NCI-H1105 (cell line): ENCODE measurements at places on chromosomes 7 and 10.
A peak's percentile ranks its signal among the peaks of the same experiment; 100 is the strongest.

DNA sequence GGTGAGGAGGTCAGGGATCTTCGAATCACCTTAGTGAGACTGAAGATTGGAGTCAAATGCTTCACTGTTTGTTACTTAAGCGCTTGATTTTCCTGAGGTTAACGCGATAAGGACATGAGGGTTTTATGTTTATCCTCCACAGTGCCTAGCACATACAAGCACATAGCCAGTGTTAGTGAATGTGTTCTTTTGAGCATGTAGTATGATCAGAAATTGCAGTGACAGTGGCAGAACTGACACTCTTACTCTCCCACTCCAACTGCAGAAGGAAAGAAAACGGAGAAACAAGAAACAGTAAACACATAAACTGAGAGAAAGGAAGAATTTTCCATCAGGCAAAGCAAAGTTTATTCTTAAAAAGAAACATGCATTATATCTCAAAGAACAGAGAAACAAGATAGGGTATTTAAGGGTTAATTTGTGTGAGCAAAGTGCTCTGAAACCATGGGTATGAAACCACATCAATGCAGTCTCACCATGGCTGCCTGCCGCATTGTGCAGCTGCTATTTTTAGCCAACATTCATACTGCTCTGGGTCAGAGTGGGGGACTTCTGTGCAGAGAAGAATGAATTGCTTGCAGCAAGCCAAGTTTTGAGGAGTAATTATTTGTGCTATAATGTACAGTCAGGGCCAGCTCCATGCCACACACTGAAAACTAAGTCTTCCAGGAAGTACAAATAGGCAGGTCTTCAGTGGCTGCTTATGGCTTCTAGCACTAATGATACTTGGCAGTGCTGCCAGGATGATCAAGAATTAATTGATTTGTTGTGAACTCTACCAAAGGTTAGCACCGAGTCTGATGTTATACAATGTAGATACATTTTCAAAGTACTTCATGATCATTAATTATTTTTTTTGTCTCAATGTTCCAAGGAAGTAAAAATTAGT is 152.0 kb downstream of the MACC1 start:
- DNase-seq, result no peak

GRCh38 chr7:73557397-73558257 is at the start of gene BCL7B:
TSS of gene BCL7B (minus strand) at chr7:73557690. CDS start at chr7:73557578, 112 bp downstream.
- peak; percentile 42 for DNase-seq

- DNase-seq, result no peak
Measured at GRCh38 chr7:133024596-133024995, 57.3 kb downstream of the CHCHD3 start.

- DNase-seq, result no peak
Measured at GRCh38 chr10:20288060-20288459, 471.8 kb downstream of the PLXDC2 start.

GRCh38 chr10:131081376-131081775 is 230.1 kb downstream of the TCERG1L start:
- DNase-seq, result no peak

DNA sequence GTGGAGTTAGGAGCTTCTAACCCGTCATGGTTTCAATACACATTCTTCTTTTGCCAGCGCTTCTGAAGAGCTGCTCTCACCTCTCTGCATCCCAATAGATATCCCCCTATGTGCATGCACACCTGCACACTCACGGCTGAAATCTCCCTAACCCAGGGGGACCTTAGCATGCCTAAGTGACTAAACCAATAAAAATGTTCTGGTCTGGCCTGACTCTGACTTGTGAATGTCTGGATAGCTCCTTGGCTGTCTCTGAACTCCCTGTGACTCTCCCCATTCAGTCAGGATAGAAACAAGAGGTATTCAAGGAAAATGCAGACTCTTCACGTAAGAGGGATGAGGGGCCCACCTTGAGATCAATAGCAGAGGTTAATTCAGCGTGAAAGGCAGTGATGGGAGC is 22.4 kb downstream of the PRSS2 start:
- DNase-seq, result no peak

- DNase-seq, result no peak
Measured at GRCh38 chr10:96288151-96288621, 16.0 kb upstream of the DNTT start.

DNA sequence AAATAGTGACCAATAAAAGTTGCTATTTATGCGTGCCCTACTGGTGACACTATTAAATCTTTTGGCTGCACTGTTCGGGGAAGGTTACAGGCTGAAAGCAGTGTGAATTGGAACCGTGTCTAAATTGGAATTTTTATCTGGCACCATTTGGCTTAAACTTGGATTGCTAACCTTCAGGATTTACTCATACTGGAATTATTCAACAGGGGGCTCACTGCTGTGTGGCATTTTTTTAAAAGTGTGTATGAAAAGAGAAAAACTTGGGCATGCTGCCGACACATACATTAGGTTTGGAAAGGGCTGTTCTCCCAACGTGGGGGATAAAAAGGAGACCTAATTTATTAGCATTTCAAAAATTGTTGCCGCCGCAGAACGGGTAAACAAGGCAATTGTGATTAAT is 537.9 kb upstream of the MGMT start:
- no peak for DNase-seq

DNA sequence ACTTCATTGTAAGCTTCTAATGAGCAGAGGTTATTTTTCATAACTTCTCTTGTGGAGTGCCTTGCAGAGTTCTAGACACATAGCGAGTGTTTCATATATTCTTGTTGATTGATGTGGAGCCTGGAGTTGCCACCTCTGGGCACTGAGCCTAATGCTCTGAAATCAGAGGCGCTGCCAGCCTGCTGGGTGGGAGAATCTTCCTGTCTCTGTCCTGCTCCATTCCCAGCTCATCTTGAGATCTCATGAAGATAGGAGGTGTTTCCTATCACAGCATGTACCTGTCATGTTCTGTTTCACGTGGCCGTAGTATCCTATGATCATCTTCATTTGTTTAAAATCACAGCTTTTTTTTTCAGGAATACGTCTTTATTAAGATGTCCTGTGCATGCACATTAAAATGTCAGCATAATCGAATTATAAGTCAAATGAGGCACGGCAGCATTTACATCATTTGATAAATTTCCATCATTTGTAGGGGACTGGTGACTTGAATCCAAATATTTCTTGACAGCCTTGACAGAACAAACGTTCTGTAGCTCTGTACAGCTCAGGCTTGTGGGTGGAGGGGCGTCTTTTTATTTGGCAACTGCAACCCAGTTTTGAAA is 393.0 kb downstream of the PHTF2 start:
- no peak for DNase-seq

DNA sequence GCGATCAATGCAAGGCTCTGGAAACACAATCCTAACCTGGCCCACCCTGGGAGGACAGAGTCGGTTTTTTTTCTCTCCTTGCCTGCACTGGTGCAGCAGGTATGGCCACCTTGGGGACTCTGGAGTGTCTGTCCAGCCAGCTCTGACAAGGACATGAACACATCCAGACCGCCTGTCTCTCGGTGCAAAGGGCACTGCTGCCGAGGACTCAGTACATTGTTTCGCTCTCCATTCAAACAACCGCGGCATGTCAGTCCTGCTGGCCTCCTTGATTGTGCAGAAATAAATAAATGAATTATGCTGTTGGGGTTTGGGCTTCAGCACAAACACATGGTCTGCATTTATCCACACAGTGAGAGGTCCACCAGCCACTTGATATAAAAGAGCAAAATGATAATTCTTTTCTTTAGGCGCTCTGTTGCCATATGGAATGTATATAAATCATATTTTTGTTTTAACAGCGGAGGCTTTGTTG is 565.2 kb downstream of the KCNMA1 start:
- DNase-seq, result no peak

GRCh38 chr7:45421806-45422205 is 152.4 kb upstream of the ADCY1 start:
- DNase-seq, result no peak

GRCh38 chr7:39890411-39890810 is 59.6 kb upstream of the CDK13 start:
- no peak for DNase-seq

DNA sequence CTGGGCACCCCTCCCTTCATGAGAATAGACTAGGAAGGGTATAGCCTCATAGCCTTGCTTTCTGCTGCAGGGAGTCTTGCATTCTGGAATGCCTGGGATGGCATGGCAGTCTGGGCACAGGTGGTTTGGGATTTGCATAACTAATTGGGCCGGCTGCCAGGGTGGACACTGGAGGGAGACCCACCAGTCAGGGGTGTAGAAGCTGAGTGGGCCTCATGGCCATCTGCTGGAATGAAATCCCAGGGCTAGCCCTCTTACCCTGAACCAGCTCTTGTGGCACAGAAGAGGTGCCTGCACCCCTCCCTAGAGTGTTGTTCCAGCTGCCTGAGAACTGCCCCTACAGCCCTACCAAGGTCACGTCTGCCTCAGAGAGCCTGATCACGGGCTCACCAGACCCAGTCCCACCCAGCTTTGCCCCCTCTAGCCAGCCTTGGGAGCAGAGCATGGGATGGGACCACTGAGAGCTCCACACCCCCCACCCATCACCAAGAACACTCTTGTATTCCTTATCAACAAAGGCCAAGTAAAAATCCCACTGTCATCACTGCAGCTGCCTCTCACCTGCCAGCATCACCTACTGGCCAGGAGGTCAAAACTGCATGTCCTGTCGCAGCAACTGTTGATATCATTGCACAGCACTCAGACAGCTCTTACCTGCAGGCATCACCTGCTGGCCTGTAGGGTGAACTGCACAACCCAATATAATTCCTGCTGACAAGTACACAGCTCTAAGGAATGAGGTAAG is 148.9 kb downstream of the ZEB1 start:
- no peak for DNase-seq

GRCh38 chr10:50501478-50501877 is 122.3 kb downstream of the SGMS1 start:
- DNase-seq, result no peak
